Naive thymus-derived CD8-positive, alpha-beta T cell (primary cell): ENCODE measurements at places on chromosomes 7 and 10.

GRCh38 chr7:45102785-45103712 is 8.4 kb downstream of the TBRG4 start:
- H3K36me3 ChIP-seq: no peaks in the 10 kb centered on the region
- peaks cover 25% of the 10 kb centered on the region for H3K4me1 ChIP-seq
- peak overlapping the region; percentile 44 for H3K27ac ChIP-seq
- no peak for DNase-seq
- no peak overlapping the region for H3K4me3 ChIP-seq
- no peaks in the 10 kb centered on the region for H3K27me3 ChIP-seq

GRCh38 chr7:3712841-3713240 is 411.8 kb downstream of the SDK1 start:
- H3K36me3 ChIP-seq: no peaks in the 10 kb centered on the region
- peaks cover 6% of the 10 kb centered on the region for H3K4me1 ChIP-seq
- no peak overlapping the region for H3K4me3 ChIP-seq
- no peak for DNase-seq

GRCh38 chr10:77636282-77636966 is 1.2 kb downstream of the KCNMA1 start:
- H3K27me3 ChIP-seq: peaks cover 21% of the 10 kb centered on the region
- H3K4me3 ChIP-seq: peak overlapping the region; percentile 82
- no peaks in the 10 kb centered on the region for H3K36me3 ChIP-seq
- DNase-seq: no peak
- no peak overlapping the region for H3K27ac ChIP-seq

DNA sequence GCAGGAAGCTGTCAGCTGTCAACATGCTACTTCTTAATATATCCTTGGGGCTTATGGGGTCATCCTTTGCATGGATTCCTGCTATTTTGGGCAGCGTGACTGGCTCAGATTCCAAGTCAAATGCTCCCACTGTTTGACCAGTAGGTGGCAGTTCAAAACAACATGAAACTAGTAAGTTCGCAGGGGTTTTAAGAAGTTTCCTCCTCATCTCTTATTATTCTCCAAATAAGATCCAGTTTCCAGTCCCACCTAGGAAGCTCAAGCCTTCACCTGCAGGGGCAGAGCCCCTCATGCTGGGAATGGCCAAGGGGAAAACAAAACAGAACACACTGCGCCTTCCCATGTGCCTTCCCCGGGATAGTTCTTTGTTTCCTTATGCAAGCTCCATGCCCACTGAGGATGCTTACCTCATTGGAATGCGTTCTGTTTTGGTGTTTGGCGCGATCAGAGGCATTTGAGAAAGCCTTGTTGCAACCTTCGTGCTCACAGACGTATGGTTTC is 259.8 kb downstream of the GLI3 start:
- H3K27ac ChIP-seq: no peak overlapping the region
- H3K4me3 ChIP-seq: no peak overlapping the region
- H3K4me1 ChIP-seq: no peaks in the 10 kb centered on the region
- DNase-seq: no peak
- H3K27me3 ChIP-seq: peaks cover 4% of the 10 kb centered on the region
- H3K36me3 ChIP-seq: no peaks in the 10 kb centered on the region

- peaks cover 5% of the 10 kb centered on the region for H3K4me1 ChIP-seq
- no peak for DNase-seq
- H3K27me3 ChIP-seq: no peaks in the 10 kb centered on the region
- no peak overlapping the region for H3K4me3 ChIP-seq
- no peak overlapping the region for H3K27ac ChIP-seq
Observed at GRCh38 chr7:6419310-6419773, 28.4 kb downstream of the DAGLB start.

DNA sequence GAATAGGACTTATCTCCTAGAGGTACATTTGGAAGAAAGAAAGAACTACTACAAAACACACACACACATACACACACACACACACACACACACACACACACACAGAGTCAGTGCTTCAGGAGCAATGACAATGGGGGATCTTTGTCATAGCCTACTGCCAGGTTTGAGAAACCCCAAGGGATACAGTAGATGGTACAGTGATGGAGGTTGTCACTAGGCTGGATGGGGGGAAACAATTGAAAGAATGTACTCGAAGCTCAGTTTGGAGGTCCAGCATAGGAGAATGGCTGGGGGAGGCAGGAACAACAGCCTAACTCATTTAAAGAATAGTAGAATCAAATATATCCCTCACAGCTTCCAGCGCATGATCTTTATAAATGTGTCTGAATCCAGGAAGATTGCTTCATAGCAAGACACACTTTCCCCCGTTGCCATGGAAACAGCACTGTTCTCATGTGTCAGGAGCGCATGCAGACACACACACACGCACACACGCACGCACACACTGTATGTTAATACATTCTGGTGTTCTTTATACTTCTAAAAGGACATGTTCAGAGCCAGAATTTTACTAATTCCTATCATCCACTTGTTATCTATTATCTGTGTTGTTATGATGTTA is 32.6 kb upstream of the ZNRF2 start:
- no peak overlapping the region for H3K27ac ChIP-seq
- no peaks in the 10 kb centered on the region for H3K27me3 ChIP-seq
- DNase-seq: peak; percentile 48
- no peak overlapping the region for H3K4me3 ChIP-seq
- H3K4me1 ChIP-seq: peaks cover 17% of the 10 kb centered on the region
- H3K36me3 ChIP-seq: no peaks in the 10 kb centered on the region

DNA sequence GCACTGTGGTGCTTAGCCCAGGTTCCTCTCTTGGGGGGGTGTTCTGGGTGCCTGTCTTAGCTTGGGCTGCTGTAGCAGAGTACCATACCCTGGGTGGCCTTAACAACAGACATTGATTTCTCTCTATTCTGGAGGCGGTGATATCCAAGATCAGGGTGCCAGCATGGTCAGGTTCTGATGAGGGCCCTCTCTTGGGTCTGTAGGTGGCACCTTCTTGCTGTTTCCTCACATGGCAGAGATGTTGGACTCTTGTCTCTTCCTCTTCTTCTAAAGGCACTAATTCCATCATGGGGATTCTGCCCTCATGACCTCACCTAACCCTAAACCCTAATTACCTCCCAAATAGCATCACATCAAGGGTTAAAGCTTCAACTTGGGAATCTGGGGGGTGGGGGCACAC is 19.9 kb upstream of the CRHR2 start:
- no peaks in the 10 kb centered on the region for H3K36me3 ChIP-seq
- DNase-seq: no peak
- peaks cover 4% of the 10 kb centered on the region for H3K4me1 ChIP-seq
- no peak overlapping the region for H3K27ac ChIP-seq
- no peaks in the 10 kb centered on the region for H3K27me3 ChIP-seq
- no peak overlapping the region for H3K4me3 ChIP-seq

GRCh38 chr10:33483816-33484190 is 149.3 kb upstream of the NRP1 start:
- H3K27ac ChIP-seq: no peak overlapping the region
- H3K4me1 ChIP-seq: peaks cover 11% of the 10 kb centered on the region
- no peak overlapping the region for H3K4me3 ChIP-seq
- no peaks in the 10 kb centered on the region for H3K36me3 ChIP-seq
- no peak for DNase-seq

DNA sequence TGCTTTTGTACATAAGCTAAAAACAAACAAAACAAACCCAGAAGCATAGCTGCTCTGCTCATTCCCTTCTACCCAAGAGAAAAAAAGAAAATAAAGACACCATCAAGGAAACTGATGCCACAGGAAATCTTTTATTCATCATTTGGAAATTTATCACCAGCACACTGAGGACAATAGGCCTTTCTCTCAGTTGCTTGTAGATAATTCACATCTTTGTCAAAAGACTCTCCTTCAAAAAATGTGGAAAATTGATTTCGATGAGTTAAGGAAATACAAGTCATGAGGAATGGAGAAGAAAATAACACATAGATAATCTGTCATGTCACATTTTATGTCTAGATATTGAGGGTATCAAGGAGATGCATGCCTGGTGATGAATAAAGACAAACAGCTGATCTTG is 53.5 kb downstream of the ZNF37A start:
- no peak overlapping the region for H3K27ac ChIP-seq
- no peaks in the 10 kb centered on the region for H3K4me1 ChIP-seq
- no peak overlapping the region for H3K4me3 ChIP-seq
- H3K36me3 ChIP-seq: peaks cover under 1% of the 10 kb centered on the region
- no peak for DNase-seq
- H3K27me3 ChIP-seq: peaks cover 5% of the 10 kb centered on the region

- H3K27me3 ChIP-seq: no peaks in the 10 kb centered on the region
- peaks cover 17% of the 10 kb centered on the region for H3K36me3 ChIP-seq
- no peak overlapping the region for H3K4me3 ChIP-seq
Observed at GRCh38 chr7:24842449-24843241, 85.4 kb upstream of the GSDME start.

GRCh38 chr7:141693082-141693481 is 8.9 kb downstream of the DENND11 start:
- no peaks in the 10 kb centered on the region for H3K27me3 ChIP-seq
- no peak overlapping the region for H3K4me3 ChIP-seq
- peaks cover 73% of the 10 kb centered on the region for H3K4me1 ChIP-seq
- no peak for DNase-seq
- H3K36me3 ChIP-seq: peaks cover 3% of the 10 kb centered on the region

- H3K36me3 ChIP-seq: no peaks in the 10 kb centered on the region
- H3K27ac ChIP-seq: no peak overlapping the region
- no peak for DNase-seq
- no peaks in the 10 kb centered on the region for H3K27me3 ChIP-seq
- no peaks in the 10 kb centered on the region for H3K4me1 ChIP-seq
- H3K4me3 ChIP-seq: no peak overlapping the region
Observed at GRCh38 chr7:53672681-53673080, 637.2 kb downstream of the POM121L12 start.

DNA sequence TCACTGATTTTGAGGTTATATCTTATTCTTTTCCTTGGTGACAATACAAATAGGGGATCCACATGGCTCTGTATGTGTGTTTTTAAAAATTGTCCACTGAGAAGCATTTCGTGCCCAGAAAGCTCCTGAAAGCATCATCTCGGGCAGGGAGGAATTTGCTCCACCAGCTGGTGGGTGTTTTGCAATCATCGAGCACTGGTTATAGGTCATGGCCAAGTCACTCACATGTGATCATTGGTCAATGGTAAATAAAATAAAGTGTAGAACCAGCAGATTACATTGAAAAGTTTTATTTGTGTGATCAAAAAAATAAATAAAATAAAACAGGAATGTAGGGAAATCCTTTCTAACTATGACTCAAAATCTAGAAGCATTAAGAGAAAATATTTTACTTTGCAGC is 23.0 kb upstream of the SNX13 start:
- H3K4me1 ChIP-seq: no peaks in the 10 kb centered on the region
- H3K27ac ChIP-seq: no peak overlapping the region
- peaks cover 9% of the 10 kb centered on the region for H3K27me3 ChIP-seq
- no peak for DNase-seq
- no peaks in the 10 kb centered on the region for H3K36me3 ChIP-seq

DNA sequence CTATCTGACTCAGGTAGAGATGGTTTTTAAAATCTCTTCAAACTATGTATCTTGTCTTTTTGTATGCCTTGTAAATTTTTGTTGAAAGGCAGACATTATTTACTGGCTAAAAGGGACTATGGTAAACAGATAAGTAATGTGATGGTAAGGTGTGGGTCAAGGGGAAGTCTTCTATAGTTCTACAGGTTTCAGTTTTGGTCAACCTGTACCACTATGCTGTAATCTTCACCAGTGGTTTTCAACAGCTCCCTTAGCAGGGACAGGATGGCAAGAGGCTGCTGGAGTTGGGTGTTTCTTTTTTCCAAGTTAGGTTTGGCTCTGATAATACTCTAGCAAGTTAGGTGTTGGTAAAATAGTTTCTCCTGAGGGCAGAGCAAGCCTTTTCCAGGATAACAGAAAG is 32.7 kb upstream of the FZD8 start:
- no peak for DNase-seq
- peaks cover 11% of the 10 kb centered on the region for H3K27me3 ChIP-seq
- H3K4me1 ChIP-seq: no peaks in the 10 kb centered on the region

GRCh38 chr10:29636178-29636577 is 1.4 kb upstream of the SVIL start:
- H3K4me3 ChIP-seq: no peak overlapping the region
- peaks cover 5% of the 10 kb centered on the region for H3K36me3 ChIP-seq
- no peaks in the 10 kb centered on the region for H3K27me3 ChIP-seq
- DNase-seq: no peak

GRCh38 chr10:130403153-130404075 is 267.2 kb downstream of the GLRX3 start:
- no peak for DNase-seq
- H3K4me3 ChIP-seq: no peak overlapping the region
- no peaks in the 10 kb centered on the region for H3K36me3 ChIP-seq
- H3K27me3 ChIP-seq: peaks cover 10% of the 10 kb centered on the region
- H3K27ac ChIP-seq: no peak overlapping the region

DNA sequence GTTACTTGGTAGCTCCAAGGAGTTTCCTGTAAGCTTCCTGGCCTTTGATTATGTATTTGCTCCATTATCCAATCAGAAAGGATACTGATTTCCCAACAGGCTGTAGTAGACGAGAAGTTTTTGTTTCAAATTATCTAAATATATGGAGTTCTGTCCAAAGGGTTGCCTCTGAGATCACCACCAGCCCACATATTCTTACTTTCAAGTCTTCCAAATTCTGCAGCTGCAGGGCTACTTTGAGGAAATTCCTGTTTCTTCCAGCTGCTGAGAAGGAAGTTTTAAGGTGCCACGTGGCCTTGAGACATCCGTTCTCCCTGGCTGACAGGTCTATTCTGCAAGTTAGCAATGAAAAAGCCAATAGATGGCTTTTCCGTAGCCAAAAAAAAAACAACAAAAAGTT is 286.0 kb downstream of the TWIST1 start:
- no peak overlapping the region for H3K4me3 ChIP-seq
- no peak for DNase-seq
- no peak overlapping the region for H3K27ac ChIP-seq
- no peaks in the 10 kb centered on the region for H3K27me3 ChIP-seq
- H3K4me1 ChIP-seq: no peaks in the 10 kb centered on the region

DNA sequence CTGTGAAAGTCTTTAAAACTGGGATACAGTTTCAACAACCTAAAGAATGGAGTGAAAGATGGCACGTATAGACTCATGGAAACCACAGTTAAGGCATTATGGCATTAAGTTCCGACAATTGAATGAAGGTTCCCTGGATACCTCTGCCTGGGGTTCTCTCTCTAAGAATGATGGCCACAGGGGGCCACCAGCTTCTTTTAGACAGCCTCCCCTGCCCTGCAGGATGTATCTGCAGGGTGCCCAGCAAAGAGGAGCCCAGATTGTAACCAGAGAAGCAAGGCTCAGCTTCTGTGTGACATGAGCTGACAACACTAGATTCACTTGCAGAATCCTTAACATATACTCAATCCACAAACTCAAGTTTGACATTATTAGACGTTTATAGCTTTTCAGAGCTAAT is 645.4 kb downstream of the PARD3 start:
- no peak overlapping the region for H3K27ac ChIP-seq
- H3K4me1 ChIP-seq: no peaks in the 10 kb centered on the region
- peaks cover 2% of the 10 kb centered on the region for H3K27me3 ChIP-seq
- no peaks in the 10 kb centered on the region for H3K36me3 ChIP-seq
- DNase-seq: no peak

GRCh38 chr10:33838731-33839130 is 504.3 kb upstream of the NRP1 start:
- no peak overlapping the region for H3K4me3 ChIP-seq
- H3K4me1 ChIP-seq: no peaks in the 10 kb centered on the region
- no peak for DNase-seq
